ENCODE measurements at places on chromosomes 11 and 22. TPM values are rescaled to one million over a fixed set of nuclear protein-coding genes. Genes with fewer than 3 reads are reported as not detected.

TRIM22 gene
- polyA plus RNA-seq, result 39.4 TPM

MPZL2 gene
- polyA plus RNA-seq, result 79.1 TPM

PLAAT4 gene
- polyA plus RNA-seq, result 86.9 TPM

RAB39A gene
- polyA plus RNA-seq, result not detected

SCUBE2 gene
- polyA plus RNA-seq, result 10.6 TPM

DNA sequence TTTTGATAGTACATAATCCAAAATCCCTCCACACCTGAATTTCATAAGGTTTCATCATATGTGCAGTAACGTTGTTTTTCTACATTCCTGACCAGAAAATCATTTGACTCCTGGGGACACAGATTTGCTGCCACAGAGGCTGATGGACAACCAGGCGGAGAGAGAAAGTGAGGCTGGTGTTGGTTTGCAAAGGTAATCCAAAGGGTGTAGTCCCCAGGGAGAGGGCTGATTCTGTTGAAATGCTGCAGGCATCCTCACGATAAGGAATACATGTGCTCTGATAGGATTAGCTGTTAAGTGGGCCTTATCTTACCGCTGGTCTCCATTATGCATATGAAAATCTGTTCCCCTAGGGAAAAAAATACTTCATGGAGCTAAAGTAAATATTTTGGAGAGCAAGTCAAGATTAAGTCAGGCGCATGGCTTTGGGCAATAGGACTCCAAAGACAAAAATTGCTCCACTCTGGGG is 8.1 kb downstream of the APOL6 start:
- no peak for DNase-seq

DNA sequence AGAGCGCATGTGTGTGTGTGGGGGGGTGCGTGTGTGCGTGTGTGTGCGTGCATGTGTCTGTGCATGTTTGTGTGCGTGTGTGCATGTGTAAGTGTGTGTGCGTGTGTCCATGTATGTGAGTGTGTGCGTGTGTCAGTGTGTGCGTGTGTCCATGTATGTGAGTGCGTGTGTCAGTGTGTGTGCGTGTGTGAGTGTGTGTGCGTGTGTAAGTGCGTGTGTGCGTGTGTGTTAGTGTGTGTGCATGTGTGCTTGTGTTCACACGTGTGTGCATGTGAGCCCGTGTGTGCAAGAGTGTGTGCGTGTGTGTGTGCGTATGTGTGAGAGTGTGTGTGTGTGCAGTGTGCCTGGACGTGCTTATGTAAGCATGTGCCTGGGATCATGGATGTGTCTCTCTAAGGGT is 14.7 kb upstream of the APOL6 start:
- DNase-seq, result no peak

- DNase-seq, result no peak
These were observed 25.6 kb upstream of the PKNOX2 start for GRCh38 chr11:125138966-125139365.

DNA sequence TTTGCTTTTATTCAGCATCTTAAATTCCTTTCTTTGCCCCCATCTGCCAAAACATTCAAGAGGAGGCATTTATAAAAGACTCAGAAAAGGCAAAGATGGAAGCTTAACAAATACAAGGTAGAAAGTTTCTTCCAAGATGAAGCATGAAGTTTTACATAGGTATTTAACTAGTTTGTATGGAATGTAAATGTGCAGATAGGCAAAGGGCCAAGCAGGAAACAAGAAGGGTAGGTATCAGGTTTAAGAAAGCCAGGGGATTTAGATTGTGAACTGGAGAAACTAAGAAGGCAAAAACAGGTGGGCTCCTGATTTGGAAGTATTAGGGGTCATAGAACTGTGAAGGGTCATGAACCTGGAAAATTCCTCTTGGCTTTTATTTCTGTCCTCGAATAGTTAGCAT is 62.6 kb downstream of the PPP2R1B start:
- peak; percentile 78 for DNase-seq

GRCh38 chr11:60251485-60252212 is 8.7 kb upstream of the MS4A4E start:
- DNase-seq, result no peak

DNA sequence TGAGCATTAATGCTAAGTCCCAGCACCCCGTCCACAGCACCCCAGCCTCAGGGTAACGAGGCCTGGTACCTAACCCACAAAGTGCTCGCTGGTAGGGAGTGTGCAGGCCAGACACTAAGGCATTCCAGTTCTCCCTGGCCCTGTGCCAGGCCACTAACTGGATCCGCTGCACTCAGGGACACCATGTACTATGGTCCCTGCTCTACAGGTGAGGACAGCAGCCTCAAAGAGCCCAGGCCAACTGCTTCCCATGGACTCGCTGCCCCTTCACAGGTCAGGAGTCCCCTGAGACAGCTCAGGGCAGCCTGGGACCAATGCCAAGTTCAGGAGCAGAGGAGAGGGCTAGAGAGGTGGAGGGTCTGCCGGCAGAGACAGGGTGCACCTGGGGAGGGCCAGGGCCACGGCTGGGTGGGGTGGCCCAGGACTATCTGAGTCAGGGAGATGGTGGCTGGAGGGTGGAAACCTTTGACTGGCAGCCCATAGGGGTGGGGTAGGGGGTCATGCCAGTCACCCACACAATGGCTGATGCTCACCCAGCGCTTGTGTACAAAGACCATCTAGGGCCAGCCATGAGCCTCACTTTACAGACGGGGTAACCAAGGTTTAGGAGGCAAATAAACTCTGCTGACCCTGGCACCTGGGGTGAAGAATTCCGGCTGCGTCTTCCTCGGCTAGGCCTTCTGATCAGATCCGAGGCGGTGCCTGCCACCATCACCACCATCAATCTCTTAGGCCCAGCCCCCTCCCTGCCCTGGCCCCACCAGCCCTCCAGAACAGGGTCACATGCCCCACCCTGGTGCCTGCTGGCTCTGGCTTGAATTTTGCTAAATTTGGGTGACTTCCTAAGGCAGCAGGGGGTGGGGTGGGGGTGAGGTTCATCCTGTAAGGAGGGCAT is 5.6 kb downstream of the OSBPL5 start:
- peak; percentile 65 for DNase-seq

- DNase-seq, result no peak
These were observed 43.8 kb upstream of the IGLL5 start for GRCh38 chr22:22843848-22844247.

All from stomach (tissue), 19 donors.